ENCODE measurements at places on chromosomes 7 and 10.
A peak's percentile ranks its signal among the peaks of the same experiment; 100 is the strongest.

DNA sequence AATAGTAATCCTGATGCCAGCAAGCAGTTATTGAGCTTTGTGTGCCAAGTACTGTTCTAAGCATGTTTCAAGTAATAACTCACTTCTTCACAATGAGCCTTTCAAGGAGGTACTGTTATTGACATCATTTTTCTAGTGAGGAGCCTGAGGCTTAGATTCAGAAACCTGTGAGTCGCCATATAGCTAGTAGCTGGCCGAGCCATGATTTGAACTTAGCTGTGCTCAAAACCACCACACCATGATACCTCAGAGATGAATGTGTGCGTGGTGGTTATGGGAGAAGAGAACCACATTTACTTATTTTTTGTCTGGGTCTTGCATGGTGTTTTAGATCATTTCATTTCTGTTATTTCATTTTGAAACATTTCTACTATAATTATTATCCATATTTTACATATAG is 578.9 kb downstream of the AUTS2 start:
- peaks cover 18% of the 10 kb centered on the region for H3K4me1 ChIP-seq
- peaks cover 35% of the 10 kb centered on the region for H3K36me3 ChIP-seq
- no peak overlapping the region for H3K27ac ChIP-seq
- H3K4me3 ChIP-seq: no peak overlapping the region
- H3K27me3 ChIP-seq: no peaks in the 10 kb centered on the region
- no peak for DNase-seq

- DNase-seq: no peak
- H3K4me3 ChIP-seq: no peak overlapping the region
- no peaks in the 10 kb centered on the region for H3K36me3 ChIP-seq
These were observed 28.5 kb upstream of the CSGALNACT2 start for GRCh38 chr10:43109671-43110249.

DNA sequence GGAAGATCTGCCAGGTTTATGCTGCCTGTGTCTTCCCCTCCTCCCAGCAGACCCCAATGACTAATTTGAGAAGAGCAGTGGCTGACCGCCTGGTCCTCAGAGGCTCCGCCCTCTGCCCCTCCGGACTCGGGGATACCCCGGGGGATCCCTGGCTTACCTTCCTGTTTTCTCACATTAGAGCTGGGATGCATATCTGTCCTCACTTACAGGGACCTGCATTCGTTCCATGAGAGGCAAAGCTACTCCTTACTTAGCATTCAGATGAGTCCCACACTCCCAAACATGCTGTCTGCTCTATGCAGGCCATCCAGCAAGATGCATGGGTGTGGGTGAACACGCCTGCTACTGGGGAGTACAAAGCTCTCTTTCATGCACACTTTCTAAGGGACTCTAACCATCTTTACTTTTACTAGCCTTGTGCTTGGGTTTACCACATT is 24.0 kb downstream of the VOPP1 start:
- peaks cover 15% of the 10 kb centered on the region for H3K36me3 ChIP-seq
- H3K4me3 ChIP-seq: no peak overlapping the region
- DNase-seq: no peak

GRCh38 chr7:11317766-11318165 is 344.1 kb downstream of the PHF14 start:
- H3K36me3 ChIP-seq: no peaks in the 10 kb centered on the region
- no peak for DNase-seq
- H3K27me3 ChIP-seq: no peaks in the 10 kb centered on the region
- H3K27ac ChIP-seq: no peak overlapping the region
- peaks cover 20% of the 10 kb centered on the region for H3K4me1 ChIP-seq

DNA sequence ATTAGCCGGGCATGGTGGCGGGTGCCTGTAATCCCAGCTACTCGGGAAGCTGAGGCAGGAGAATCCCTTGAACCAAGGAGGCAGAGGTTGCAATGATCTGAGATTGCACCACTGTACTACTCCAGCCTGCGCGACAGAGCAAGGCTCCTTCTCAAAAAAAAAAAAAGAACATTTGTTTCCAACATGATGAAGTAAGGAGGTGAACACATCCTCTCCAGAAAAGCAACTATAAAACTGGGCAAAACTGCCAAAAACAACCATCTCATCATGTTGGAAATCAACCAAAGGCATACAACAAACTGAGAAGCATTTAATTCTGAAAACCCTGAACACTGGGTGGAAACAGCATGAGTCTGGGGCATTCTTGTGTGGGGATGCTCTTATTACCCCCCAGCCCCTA is 14.3 kb downstream of the PRTFDC1 start:
- H3K36me3 ChIP-seq: peaks cover 28% of the 10 kb centered on the region
- no peak for DNase-seq
- no peaks in the 10 kb centered on the region for H3K27me3 ChIP-seq

- no peak overlapping the region for H3K27ac ChIP-seq
- no peak for DNase-seq
- H3K36me3 ChIP-seq: peaks cover 9% of the 10 kb centered on the region
- H3K4me3 ChIP-seq: peak overlapping the region; percentile 76
These were observed 23.2 kb downstream of the SLC35G1 start for GRCh38 chr10:93917064-93917391.

GRCh38 chr10:17140386-17140761 is 10.8 kb upstream of the CUBN start:
- H3K4me3 ChIP-seq: no peak overlapping the region
- no peak overlapping the region for H3K27ac ChIP-seq
- H3K27me3 ChIP-seq: peaks cover 12% of the 10 kb centered on the region
- H3K4me1 ChIP-seq: peaks cover 22% of the 10 kb centered on the region

DNA sequence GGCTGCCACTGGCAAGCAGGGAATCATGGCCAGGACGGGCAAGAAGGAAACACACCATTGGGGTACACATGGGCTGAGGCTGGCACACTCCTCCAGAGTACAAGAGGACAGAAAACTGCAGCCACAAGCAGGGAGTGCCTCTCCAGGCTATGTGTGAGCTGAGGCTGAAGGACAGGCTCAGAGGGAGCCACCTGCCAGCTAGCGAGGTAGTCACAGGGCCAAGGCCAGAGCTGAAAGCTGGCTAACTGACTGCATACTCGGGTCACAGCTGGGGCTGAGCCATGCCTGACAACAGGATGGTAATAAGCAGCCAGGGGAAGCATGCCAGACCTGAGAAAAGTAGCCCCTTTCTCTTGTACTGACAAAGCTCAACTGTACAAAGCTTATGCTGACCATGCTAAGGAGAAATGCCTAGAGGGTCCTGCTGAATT is 52.0 kb downstream of the KIF5B start:
- H3K4me3 ChIP-seq: no peak overlapping the region
- no peak overlapping the region for H3K27ac ChIP-seq
- no peak for DNase-seq

- H3K4me1 ChIP-seq: no peaks in the 10 kb centered on the region
- peaks cover 3% of the 10 kb centered on the region for H3K27me3 ChIP-seq
- no peak for DNase-seq
- no peaks in the 10 kb centered on the region for H3K36me3 ChIP-seq
These were observed 88.0 kb upstream of the NAMPT start for GRCh38 chr7:106372595-106373318.

GRCh38 chr7:84271543-84271942 is 77.0 kb upstream of the SEMA3A start:
- no peak for DNase-seq
- H3K4me3 ChIP-seq: no peak overlapping the region
- no peaks in the 10 kb centered on the region for H3K36me3 ChIP-seq
- H3K27ac ChIP-seq: no peak overlapping the region
- no peaks in the 10 kb centered on the region for H3K27me3 ChIP-seq
- H3K4me1 ChIP-seq: no peaks in the 10 kb centered on the region

DNA sequence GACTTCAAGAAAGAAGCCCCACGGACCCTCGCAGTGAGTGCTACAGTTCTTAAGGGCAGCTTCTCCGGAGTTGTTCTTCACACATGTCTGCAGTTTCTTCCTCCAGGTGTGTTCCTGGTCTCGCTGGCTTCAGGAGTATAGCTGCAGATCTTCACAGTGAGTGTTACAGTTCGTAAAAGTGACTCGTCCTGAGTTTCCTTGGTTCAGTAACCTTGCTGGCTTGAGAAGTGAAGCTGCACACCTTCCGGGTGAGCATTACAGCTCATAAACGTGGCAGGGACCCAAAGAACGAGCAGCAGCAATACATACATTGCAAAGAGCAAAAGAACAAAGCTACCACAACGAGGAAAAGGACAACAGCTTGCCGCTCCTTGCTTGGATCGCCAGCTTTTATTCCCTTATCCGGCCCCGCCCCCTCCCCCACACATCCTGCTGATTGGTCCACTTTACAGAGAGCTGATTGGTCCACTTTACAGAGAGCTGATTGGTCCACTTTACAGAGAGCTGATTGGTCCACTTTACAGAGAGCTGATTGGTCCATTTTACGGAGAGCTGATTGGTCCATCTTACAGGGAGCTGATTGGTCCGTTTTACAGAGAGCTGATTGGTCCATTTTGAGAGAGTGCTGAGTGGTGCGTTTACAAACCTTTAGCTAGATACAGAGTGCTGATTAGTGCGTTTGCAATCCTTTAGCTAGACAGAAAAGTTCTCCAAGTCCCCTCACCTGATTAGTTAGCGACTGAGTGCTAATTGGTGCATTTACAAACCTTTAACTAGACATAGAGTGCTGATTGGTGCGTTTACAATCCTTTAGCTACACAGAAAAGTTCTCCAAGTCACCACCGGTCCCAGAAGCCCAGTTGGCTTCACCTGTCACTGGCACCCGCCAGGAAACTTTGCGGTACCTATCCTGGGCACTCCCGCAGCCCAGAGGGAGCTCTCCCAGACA is 165.3 kb downstream of the AGMO start:
- peaks cover 24% of the 10 kb centered on the region for H3K36me3 ChIP-seq
- DNase-seq: no peak
- H3K27me3 ChIP-seq: no peaks in the 10 kb centered on the region
- H3K4me1 ChIP-seq: peaks cover 27% of the 10 kb centered on the region
- H3K27ac ChIP-seq: peak overlapping the region; percentile 52

GRCh38 chr10:75353183-75353582 is 48.4 kb downstream of the ZNF503 start:
- H3K27me3 ChIP-seq: peaks cover 16% of the 10 kb centered on the region
- H3K36me3 ChIP-seq: no peaks in the 10 kb centered on the region
- H3K4me1 ChIP-seq: peaks cover 61% of the 10 kb centered on the region
- H3K4me3 ChIP-seq: no peak overlapping the region

DNA sequence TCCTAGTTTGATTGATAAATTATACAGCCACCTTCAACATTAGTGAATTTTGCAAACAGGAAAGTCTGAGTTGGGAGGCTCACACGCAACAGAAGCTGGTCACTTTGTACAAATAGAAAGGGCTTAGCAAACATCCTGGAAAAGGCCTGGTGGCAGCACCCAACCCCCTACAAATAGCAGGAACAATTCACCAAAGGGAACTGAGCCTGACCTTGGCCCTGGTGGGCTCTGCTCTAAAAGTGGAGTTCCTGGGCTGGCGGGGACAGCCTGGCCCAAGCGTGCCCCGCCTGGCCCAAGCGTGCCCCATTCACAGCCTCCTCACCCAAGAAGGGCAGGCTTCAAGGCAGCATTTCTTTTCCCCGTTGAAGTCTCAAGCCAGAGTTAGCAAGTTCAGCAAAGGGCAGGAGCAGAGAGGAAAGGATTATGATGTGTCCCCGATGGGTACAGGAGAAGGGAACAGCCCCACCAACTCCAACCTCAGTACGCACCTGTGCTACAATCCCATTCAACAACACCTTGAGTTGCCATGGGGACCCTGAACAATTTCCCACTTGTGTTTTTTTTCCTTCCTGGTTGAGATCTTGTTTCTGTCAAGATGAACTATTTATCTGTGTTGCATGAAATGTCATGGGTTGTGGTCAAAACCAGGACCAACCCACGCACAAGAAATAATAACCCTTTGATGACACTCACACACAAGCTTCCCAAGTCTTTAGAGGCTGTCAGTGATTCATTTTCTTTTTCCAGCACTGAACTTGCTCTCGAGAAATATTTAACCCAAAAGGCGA is 43.4 kb downstream of the RGS10 start:
- DNase-seq: no peak
- H3K27me3 ChIP-seq: peaks cover 7% of the 10 kb centered on the region

- H3K4me3 ChIP-seq: no peak overlapping the region
- no peak for DNase-seq
- H3K27me3 ChIP-seq: peaks cover 87% of the 10 kb centered on the region
- H3K27ac ChIP-seq: no peak overlapping the region
These were observed 9.7 kb downstream of the ASB10 start for GRCh38 chr7:151177310-151177709.

GRCh38 chr7:3922175-3922635 is 621.2 kb downstream of the SDK1 start:
- H3K4me1 ChIP-seq: peaks cover 41% of the 10 kb centered on the region
- H3K27ac ChIP-seq: no peak overlapping the region
- peak; percentile 20 for DNase-seq
- H3K36me3 ChIP-seq: peaks cover 8% of the 10 kb centered on the region

DNA sequence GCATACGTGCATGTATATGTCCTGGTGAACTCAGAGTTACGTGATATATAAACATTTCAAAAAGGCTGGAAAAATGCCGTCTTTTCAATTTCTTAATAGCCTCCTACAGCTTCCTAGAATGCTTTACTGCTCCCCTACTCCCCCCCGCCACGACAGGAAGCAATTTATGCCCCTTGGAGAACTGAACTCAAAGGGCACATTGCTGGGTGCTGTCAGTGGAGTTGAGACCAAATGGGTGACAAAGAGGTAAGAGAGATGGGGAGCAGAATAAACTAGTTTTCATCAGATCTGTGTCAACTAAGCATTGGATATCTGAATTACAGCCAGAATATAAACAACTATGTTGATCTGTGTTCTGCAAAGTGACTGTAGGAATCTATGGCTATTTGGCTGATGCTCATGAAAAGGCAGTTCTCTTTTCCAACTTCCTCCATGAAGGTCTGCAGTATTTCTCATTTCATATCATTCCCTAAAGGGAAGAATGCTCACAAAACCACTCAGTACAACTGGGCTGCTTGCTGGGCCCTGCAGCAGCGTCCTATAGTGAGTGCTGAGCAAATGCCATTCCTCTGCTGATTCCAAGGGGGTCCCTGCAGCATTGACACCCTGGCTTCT is 171.3 kb upstream of the HPS1 start:
- no peak for DNase-seq
- peaks cover 39% of the 10 kb centered on the region for H3K4me1 ChIP-seq
- no peak overlapping the region for H3K4me3 ChIP-seq
- H3K36me3 ChIP-seq: peaks cover 2% of the 10 kb centered on the region
- peak overlapping the region; percentile 14 for H3K27ac ChIP-seq

DNA sequence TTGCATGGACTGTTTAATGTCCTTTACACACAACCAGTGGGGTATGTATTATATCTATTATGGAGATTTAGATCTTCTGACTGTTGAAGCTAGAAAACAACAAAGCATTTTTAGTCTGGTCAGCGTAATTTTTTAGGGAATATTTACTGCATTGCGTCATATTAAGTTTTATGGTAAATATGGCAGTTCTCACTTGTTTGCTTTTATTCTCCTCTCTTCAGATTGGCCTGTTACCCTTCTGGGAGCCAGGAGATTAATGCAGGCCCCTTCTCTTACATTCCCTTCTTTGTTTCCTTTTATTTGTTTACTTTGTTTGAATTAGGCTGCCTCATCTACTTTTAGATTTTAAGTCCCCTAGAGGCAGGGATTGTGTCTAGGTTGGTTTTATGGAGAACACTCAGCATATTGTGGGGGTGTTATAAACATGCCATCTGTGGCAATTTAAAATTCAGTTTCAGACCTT is 13.8 kb downstream of the UBE2D1 start:
- no peaks in the 10 kb centered on the region for H3K27me3 ChIP-seq
- DNase-seq: no peak
- H3K4me1 ChIP-seq: peaks cover 12% of the 10 kb centered on the region
- H3K36me3 ChIP-seq: peaks cover 20% of the 10 kb centered on the region
